ENCODE measurements at places on chromosomes 12 and 14. TPM values are rescaled to one million over a fixed set of nuclear protein-coding genes. Genes with fewer than 3 reads are reported as not detected.

GRCh38 chr12:112906712-112907414, at the start of gene OAS1:
TSS of gene OAS1 (plus strand) at chr12:112906962. CDS start at chr12:112907040, 78 bp downstream.
- peak; percentile 75 for DNase-seq

DNA sequence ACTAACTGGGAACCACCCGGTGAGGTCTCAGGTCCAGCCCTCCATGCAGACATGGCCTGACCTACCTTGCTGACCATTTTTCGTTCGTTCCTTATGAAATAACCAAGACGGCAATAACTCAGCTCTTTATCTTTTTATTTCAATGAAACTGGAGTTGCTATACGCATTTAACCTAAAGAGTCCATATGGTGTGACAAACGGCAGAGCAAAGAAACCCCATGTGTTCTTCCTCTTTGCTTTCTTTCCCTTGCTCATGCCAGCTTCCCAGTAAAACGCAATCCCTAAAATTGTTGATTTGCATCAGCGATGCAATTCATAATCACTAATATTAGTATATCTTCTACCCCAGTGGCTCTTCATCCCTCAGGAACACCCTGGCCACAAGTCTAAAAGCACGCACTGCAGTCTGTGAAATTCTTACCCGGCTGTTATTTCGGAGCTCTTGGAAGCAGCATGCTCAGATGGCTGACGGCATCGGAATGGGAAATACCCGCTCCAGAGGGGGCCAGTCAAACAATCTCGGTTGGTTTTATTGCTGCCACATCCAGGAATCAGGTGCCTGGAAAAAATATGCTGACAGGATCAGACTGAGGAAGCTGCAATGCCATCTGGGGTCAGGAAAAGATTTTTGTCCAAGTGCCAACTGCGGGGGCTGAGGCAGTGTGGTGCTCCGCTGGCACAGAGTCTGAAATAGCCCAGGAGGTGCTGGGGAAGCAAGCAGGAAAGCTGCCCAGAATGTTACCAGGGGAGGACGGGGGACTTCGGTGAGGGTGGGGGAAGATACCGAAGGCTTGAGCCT, 28.2 kb upstream of the KCNA1 start:
- DNase-seq = no peak

DNA sequence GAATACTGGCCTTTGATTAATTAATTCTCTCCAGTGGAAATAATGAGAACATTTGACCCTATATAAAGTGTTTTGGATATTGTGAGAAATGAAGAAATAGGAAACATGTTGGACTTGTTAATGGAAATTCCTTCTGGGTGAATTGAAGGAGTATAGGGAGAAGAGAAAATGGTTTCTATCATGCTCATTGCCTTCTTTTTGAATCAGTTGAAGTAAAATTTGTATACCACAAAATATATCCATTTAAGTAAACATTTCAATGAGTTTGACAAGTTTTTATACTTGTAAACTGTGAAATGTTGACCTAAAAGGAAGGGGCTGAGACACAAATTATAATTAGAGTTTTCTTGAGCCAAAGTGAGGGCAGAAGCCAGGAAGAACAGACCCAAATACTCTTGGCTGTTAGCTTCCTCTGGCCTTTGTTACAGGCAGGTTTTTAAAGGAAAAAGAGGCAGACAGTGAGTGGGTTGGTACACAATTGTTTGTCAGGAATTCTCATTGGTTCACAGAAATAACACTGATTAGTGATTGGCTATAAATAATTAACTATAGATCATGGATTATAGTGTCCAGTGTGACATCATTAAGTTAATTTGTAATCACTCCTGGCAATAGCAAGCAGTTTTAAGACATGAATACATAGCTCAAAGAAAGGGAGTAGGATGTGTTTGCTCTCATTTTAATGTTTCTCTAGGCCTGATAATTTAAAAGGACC, 826 bp downstream of the ZNF705A start:
- peak; percentile 52 for DNase-seq

POU6F1 gene
- total RNA-seq = 14.4 TPM

TSHR gene
- total RNA-seq = not detected

DYRK2 gene
- 11.0 TPM for total RNA-seq

Measured in endothelial cell of umbilical vein (primary cell).